Stimulated activated CD8-positive, alpha-beta memory T cell treated with anti-CD3 and anti-CD28 coated beads, Interleukin-7, amount 100 ng/mL, for 48 hours (primary cell): ENCODE measurements at places on chromosomes 6 and 20.

DNA sequence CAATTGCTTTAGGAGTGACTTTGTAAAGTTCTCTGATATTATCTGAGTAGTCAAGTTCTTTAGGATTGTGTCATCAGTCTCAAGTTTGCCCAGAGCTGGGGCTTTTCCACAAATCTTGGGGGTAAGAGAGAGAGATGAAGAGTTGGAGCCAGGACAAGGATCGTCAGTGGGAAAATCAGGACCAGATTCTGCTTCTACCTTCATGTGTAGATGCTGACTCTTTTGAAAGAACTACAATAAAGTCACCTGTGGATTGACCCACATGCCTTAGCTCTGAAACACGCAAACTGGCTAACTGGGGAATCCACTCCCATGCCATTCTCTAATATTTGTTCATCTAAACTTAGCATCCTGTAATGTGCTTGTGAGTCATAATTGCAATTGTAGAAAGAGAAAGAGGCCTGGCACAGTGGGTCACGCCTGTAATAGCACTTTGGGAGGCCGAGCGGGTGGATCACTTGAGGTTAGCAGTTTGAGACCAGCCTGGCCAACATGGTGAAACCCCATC lies 15.6 kb upstream of the BICRAL start:
- no peak for DNase-seq

DNA sequence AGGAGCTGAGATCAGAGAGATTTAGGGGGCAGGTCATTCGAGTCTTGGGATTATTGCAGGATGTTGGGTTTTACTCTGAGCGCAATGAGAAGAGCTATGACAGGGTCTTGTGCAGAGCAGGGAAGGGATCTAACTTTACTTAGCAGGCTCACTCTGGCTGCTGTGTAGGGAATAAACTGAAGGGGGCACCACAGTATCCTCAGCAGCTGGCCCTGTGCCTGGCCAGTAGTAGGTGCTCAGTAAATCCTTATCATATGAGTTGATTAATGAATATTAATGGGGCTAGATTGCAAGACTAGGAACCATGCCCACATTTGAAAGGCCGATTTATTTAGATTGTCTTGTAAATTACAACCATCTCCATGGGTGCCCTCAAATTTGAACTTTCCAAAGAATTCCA lies 4.6 kb upstream of the MDGA1 start:
- DNase-seq = no peak

DNA sequence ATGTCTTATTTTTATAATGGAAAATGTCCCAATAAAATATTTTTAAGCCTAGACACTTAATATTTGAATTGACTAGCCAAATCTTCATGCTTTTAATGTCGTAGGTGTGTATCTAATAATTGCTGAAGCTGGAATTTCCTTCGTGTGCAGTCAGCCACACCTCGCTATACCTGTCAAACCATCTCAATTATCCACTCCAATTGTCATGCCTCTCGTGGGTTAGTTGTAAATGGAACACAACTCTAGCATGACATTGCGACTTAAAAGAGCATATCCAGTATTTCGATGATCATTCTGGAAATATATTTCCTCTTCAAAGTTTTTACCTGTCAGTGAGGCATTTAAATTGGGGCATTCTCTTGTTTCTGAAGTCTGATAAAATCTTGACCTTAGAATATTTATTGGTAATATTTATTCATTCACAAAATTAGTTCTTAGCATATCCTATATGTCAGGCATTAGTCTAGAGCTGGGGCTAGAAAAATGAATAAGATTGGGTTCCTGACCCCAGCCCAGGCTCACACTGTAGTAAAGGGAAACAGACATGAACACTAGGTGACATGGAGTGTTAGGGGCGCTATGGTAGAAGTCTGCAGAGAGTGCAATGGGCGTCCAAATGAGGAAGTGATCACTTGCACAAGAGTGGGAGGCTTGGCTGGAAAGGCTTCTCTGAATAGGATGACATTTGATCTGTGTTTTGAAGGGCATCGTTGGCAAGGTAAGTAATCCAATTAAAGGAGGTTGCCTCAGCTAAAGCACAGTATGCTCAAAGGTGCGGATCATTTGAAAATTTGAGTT lies 11.0 kb upstream of the CFAP206 start:
- no peak for DNase-seq

- no peak for DNase-seq
Observed at GRCh38 chr6:116217069-116217468, 36.8 kb downstream of the TSPYL4 start.

GRCh38 chr6:36131511-36132245 lies 1.4 kb downstream of the MAPK13 start:
- peak; percentile 26 for DNase-seq

- DNase-seq = no peak
Observed at GRCh38 chr20:44228465-44229258, 18.1 kb upstream of the OSER1 start.

DNA sequence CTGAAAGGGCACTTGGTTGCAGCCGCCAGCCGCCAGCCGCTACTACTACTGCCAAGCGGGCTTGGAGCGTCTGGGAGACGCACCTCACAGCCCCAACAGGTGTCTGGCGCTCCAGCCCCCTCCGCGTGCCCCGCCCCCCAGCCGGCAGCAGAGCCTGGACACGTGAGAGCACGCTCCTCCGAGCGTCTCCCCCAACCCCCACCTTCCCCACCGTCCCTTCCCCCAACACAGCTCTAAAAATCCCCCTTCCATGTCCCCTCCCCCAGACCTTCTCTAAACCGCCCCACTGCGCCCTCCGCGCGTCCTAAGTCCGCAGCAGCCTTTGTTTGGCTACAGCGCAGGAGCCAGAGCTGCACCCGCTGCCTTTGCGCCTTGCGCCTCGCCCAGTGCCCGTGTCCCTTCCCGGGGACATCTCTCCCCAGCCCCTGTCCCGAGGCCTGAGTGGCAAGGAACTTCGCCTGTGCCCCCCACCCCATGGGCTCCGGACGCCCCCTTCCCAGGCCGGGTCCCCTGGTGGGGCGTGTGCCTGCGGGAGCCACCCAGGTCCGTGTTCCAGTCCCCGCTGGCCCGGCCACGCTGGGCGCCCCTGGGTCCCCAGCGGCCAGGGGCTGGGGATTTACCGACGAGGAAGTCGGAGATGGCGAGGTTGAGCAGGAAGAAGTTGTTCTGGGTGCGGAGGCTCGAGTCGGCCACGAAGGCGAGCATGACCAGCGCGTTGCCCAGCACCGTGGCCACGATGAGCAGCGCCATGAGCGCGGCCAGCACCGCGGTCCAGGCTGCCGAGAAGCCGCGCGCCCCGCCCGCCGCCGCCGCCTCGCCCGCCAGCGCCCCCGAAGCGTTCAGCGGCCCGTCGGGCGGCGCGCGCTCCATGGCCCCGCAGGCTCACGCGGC lies 732 bp downstream of the HRH3 start:
- DNase-seq = no peak

DNA sequence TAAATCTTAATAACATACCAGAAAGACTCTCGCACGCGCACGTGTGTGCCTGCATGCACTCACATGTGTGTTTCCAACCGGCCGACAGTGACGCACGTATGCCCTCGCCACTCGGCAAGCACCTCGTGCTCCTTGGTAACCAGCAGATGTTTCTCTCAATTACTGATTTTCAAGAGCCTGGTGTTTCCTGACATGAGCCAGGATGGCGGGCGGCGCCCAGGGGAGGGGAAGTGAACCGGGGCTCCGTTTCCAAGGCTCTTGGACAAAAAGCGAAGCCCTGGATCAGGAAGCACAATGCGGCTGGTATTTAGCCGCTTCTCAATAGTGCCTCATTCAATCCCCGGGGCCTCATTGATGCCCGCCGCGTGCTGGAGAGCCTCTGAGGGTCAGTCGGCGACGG lies 37.7 kb downstream of the PMEPA1 start:
- no peak for DNase-seq

GRCh38 chr6:126091466-126091865 lies 105.1 kb downstream of the TRMT11 start:
- DNase-seq = no peak

DNA sequence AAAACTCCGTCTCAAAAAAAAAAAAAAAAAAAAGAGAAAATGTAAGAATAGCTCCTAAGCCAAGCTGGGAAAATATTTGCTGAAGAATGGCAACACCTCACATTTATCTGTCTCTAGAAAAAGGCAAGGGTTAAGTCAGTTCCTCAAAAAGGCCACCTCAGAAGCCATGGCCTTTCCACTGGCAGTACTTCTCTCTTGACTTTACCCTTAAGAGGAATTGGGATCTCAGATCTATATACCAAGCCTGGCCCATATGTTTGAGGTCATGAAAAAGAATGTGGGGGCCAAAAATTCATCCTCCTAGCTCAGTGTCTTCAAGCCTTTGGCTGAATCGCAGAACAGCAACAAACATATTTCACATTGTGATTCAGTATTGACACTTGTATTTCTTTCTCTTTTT lies 10.9 kb upstream of the NCOA3 start:
- DNase-seq = no peak

- DNase-seq = no peak
Observed at GRCh38 chr20:61849376-61849775, 216.3 kb downstream of the TAF4 start.

GRCh38 chr20:3543901-3544507 lies 73.2 kb downstream of the ATRN start:
- no peak for DNase-seq

DNA sequence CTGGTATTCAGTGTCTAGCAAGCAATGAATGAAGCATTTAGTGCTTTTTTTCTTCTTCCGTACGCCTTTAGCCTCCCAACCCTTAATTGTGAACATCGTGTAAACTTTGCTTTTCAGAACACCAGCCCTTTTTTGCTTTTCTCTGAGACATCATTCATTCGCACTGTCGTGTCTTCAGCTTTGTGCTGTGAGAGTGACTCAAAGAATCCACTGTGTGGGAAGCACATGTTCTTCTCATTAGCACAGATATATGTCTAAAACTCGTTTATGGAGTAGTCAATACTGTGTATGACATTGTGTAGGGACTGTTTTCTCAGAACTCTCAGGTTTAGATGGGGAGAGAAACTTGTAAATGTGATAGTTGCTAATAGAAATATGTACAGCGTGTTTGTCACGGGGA lies 279.1 kb downstream of the FARS2 start:
- DNase-seq = no peak

- DNase-seq = no peak
Observed at GRCh38 chr20:642398-643174, 10.4 kb downstream of the SRXN1 start.

DNA sequence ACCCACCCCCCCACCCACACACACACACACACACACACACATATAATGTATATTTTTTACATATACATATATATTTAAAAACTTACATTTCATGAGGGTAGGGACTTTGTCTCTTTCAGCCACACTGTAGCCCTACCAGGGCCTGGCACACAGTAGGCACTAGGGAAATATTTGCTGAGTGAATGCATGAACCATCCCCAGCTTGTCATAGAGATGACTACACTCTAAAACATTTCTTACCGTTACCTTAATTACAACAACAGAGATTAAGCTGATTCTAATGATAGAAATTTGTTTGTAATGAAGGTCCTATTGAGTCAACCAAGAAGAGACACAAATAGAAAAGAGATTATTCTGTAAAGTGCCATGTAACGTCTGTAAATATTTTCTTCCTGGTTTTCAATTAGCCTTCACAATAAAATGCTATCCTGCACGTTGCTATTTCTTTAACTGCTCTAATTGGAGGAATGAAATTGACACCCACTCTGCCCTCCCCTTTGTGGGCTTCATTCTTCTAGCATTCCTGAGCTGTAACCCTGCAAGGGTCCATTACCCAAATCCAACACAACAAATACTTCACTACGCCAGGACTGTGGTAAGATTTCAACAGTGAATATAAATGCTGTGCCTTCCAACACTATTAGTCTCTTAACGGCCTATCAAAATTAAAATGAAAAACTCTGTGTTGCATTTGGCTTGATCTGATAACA lies 30.8 kb downstream of the SIM1 start:
- DNase-seq = no peak

DNA sequence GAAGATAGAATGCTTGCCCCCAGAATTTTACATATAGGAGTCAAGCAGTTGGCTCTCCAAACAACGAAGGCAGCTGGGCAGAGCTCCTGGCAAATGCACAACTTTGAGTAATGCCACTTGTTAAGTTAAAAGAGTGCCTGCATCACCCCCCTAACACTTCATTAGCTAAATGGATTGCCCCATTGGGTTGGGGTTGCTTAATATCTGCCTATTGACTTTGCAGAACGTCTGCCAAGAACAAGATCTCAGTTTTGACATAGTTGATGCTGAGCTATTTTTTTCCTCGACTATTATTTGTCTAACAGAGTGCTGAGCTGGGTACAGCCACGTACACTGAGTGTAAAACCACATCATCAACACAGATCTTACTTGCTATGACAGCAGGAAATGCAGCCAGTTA lies 12.1 kb downstream of the ANKRD60 start:
- no peak for DNase-seq

DNA sequence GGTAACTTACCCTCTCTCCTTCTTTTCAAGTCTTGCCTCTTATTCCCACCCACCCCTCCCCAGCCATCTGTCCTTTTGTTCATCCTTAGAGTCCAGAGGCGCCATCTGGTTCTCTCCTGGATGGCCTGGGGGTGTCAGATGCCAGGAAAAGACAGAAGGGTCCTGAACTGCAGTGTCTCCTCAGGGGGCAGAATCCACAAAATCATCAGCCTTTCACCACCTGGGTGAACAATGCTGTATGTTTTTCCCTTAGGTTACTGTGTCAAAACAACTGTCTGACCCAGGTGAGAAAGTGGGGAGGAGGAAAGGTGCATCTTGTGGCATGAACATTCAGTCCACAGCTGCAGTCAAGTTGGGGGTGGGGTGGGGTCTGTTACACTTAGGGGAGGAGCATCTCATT lies 47.9 kb upstream of the FYN start:
- DNase-seq = no peak

DNA sequence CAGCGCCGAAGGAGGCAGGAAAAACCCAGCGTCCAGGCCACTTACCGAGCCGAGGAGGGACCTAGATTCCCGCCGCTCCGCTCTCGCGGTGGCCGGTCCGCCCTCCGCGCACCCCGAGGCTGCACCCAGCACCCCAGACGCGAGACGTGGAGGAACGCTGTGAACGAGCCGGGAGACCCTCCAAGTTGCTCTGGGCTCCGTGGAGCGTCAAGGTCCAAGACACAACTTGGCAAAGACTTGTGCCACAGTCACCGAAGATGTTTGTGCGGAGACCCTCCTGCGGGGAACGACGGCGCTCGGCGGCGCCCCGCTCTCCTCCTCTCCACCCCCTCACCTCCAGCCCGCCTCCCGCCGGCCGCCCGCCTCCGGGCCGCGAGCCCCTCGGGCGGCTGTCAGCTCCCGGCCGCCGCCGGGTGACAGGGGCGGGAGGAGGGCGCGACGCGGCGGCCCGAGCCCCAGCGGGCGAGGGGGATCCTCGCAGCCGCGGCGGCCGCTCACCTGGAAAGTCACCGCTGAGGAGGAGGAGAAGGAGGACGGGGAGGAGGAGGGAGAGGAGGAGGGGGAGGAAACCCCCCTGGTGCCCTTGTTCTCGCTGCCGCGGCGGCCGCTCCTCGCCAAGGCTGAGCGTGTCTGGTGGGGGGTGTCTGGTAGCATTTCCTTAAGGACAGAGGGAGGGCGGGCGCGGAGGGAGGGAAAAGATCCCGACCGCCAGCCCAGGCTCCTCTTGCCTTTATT lies 637 bp upstream of the HIVEP2 start:
- DNase-seq = peak; percentile 33

- no peak for DNase-seq
Observed at GRCh38 chr6:90424580-90424979, 127.9 kb upstream of the BACH2 start.

- no peak for DNase-seq
Observed at GRCh38 chr6:37365791-37366190, 12.0 kb downstream of the RNF8 start.
